ENCODE measurements at places on chromosomes 2 and 18.

GRCh38 chr2:178386986-178387597 lies 63.9 kb downstream of the PRKRA start:
- no peak for DNase-seq

GRCh38 chr2:135832891-135833290 lies 4.1 kb downstream of the LCT start:
- DNase-seq, result no peak

GRCh38 chr2:65199166-65199565 lies 28.5 kb upstream of the ACTR2 start:
- no peak for DNase-seq

- no peak for DNase-seq
Observed at GRCh38 chr18:35939138-35939537, 33.3 kb upstream of the RMP24 start.

DNA sequence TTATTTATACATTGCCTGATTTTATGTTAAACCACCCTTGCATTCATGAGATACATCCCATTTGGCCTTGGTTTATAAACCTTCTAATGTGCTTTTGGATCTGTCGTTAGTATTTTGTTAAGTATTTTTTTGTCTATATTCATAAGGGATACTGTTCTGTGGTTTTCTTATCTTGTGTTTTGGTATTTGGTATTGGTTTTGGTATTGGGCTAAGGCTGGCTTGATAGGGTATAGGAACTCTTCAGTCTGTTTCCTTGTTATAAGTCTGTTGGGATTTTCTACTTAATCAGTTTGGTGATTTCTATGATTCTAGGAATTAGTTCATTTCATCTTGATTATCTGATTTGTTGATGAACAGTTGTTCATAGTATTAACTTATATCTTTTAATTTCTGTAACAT lies 49.2 kb downstream of the RELCH start:
- DNase-seq, result no peak

GRCh38 chr2:10951558-10952414 lies 40.1 kb downstream of the KCNF1 start:
- DNase-seq, result peak; percentile 37

DNA sequence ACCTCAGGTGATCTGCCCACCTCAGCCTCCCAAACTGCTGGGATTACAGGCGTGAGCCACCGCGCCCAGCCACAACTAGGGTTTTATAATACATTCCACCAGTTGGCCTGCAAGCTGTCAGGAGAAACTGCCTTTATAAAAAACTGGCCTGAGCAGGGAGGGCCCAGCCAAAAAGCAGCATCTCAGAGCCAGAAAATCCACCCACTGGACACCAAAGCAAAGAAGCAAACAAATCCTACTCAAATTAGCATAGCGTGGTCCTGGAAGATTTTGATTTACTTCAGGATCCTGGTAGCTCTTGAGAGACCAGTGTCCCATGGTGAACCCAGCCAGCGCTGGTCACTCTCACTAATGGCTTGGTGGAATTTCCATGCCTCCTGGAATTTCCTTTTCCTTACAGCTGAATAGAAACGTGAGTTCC lies 60.0 kb upstream of the PXDN start:
- no peak for DNase-seq

- DNase-seq, result no peak
Observed at GRCh38 chr2:65586516-65586915, 154.1 kb upstream of the SPRED2 start.

DNA sequence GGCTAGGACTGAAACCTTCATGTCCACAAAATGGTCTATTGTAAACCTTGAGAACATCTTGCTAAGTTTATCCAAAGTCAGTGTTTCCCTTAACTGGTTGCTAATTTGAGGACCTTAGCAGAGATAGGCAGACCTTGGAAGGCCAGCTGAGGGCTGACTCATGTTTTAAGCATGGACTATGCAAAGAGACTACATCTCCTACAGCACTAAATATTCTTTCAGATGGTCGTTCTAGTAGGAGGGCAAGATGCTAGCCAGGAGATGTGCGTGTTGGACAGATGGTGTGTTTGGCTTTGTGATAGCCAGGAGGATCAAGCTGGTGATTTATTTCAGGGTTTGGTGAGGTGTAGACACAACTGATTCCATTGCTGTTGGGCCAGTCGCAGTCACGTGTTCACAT lies 75.8 kb downstream of the NRP2 start:
- peak; percentile 54 for DNase-seq

GRCh38 chr2:121151311-121152109 lies 133.5 kb downstream of the TFCP2L1 start:
- DNase-seq, result no peak

GRCh38 chr2:207448006-207448405 lies 81.8 kb upstream of the CREB1 start:
- DNase-seq, result no peak

DNA sequence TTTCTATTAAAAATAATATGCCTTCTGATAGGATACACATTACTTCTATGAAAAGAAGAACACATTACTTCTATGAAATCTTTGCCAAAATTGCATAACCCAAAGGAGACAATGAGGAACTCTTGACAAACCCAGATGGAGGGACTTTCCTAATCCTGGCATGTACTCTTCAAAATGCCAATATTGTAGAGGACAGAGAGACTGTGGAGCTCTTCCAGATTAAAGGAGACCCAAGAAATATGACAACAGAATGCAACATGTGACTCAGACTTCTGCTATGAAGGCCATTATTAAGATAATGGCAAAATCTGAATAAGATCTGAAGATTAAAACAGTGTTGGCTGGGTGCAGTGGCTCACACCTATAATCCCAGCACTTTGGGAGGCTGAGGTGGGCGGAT lies 22.2 kb downstream of the SOWAHC start:
- no peak for DNase-seq

- DNase-seq, result no peak
Observed at GRCh38 chr18:11668441-11669169, 20.5 kb upstream of the GNAL start.

GRCh38 chr18:2459886-2460285 lies 111.4 kb downstream of the METTL4 start:
- DNase-seq, result no peak

- DNase-seq, result no peak
Observed at GRCh38 chr2:197500503-197501131, 438 bp downstream of the HSPE1 start.

- peak; percentile 40 for DNase-seq
Observed at GRCh38 chr2:196987649-196988364, 61.3 kb upstream of the PGAP1 start.

GRCh38 chr2:112666761-112667122 lies 21.0 kb downstream of the SLC20A1 start:
- no peak for DNase-seq

DNA sequence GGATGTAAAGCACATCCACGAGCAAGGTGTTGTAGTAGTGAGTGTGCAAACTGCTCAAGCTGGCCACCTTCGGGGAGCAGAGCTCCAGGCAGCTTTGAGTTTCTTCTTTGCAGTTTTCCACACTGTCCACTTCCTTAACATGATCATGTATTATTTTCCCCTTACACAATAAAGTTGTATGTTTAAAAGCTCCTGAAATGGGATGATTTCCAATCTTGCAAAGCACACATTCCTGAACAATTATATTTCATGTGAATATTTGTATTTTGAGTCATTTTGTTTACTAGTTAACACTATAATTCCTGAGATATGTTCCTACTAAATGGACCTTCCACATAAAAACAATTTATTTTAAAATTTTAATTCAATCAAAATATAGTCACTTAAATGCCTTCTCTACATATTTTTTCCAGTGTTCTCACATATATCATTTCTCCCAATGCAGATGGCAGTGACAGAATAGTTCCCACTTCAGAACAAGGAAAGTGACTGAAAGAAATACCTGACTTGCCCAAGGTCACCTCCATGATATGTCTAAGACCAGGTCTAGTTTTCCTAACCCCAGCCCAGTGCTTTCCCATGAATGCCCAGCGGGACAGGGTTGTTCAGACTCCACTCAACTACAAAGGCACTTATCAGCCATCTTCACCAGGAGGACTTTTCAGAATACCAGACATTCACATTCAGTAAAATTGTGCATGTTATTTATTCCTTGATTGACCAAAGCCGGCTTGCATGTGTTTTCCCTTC lies 5.5 kb downstream of the CYB5A start:
- no peak for DNase-seq

GRCh38 chr2:74414881-74415761 lies 6.3 kb downstream of the C2orf81 start:
- no peak for DNase-seq

GRCh38 chr2:11822746-11823451 lies 76.5 kb downstream of the LPIN1 start:
- no peak for DNase-seq

GRCh38 chr2:105990624-105991023 lies 203.5 kb downstream of the UXS1 start:
- DNase-seq, result no peak

GRCh38 chr2:187577310-187577709 lies 23.1 kb upstream of the TFPI start:
- DNase-seq, result no peak

DNA sequence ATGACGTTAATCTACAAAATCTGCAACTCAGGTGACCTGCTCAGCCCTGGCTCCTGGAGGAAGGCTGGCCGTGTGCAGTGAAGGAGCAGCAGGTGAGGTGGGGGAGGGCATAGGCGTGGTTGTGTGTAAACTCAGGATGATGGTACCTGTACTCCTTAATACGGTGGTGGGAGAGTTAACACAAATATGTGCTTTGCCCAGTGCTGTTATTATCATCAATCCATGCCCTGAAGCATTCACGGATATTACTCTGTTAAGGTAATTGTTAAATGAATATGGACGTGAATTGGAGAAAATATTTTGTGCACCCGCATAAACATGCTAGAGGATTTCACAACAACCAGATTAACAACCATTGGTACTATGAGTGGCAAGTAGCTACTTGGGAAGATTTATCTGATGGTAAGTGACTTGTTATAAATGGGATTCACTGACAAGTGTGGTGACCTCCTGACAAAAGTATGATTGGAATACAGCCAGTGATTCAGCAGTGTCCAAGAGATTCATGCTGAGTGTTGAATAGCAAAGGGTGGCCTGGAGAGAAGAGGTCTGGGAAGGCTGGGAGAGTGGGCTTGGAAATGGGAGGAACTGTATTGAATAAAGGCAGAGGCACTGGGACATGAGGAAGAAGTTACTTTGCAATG lies 194.1 kb downstream of the TPGS2 start:
- no peak for DNase-seq

DNA sequence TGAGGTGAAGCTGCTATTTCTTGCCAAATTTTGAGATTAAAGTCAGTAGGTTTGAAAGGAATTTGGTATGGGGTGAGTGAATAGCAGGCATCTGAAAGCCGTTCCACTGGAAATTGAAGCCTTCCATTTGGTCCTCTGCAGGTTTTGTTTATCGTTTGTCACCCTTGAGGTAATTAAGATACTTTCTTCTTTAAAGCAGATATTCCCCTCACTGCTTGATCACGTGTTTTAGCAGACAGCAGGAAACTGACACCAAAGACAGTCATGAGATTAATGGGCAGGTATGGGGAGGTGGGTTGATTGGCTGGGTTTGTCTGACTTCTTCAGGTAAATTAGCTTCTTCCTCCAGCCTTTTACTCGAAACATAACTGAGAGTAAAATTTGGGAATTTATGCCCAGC lies 10.7 kb downstream of the LPIN1 start:
- no peak for DNase-seq

DNA sequence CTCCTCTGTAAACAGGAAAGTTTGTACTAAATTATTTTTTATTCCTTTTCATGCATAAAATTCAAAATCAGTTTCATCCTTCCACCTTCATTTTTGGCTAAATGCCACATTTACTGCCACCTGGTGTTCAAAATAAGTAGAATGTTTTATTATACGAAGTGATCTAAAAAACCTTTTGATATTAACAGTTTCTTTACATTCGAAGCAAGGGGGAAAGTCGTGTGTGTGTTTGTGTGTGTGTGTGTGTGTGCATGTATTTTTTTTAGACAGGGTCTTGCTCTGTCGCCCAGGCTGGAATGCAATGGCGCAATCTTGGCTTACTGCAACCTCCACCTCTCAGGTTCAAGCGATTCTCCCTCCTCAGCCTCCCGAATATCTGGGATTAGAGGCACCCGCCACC lies 9.0 kb upstream of the SCN9A start:
- no peak for DNase-seq

DNA sequence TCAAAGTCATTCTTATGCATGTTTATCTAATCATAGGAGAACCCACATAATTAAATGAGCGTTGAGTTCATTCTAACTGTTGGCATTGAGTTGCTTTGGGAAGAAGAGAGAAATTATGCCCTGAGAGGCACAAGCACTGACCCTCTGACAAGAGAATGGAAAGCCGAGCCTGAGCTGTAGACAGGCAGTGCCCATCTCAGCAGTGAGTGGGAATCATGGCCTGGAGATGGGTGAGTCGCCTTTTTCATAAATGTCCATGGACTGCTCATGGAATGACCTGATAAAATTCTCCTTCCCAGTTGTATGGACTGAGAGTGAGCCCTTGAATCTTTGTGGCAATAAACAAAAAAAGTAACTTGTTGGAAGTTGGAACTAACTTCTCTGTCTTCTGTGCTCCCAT lies 21.4 kb upstream of the MYO3B start:
- DNase-seq, result no peak

GRCh38 chr2:8892111-8892510 lies 54.7 kb upstream of the KIDINS220 start:
- DNase-seq, result no peak

DNA sequence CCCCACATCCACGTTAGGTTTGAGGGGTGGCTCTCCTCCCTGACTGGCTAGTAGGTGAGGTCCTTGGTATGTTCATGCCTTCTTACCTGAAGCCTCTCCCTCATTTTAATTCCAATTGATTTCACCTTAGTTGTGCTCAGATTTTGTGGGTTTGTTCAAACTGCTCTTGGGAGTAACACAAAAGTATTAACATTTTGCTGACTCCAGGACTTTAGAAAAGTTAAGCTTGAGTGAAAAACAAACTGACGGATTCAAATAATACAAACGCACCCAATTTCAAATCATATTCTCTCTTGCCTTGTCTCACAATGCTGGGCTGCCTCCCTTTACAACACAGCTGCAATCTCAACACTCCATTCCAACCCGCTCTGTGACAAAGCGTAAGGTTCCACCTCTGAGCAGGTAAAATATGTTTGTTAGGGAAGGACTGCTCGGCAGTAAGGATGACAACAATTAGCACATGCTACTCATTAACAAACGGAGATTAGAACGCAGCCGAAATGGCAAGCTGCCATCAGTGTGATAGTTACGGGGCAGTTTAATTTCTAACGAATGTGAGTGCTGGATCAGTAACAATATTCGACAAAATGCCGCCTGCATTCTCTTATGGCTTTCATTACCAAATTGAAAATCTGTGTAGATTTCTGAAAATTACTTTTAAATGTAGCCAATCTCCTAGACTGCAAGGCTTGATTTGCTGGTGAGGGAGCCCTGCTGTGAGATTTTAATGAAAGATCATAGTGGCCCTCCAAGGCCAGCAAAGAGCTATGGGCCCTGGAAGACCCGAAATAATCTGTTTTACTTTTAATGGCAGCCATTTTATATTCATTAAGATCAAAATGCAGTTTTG lies 730.6 kb upstream of the FANCL start:
- DNase-seq, result no peak

All from DMS 273 treated with DMSO at 0.1 percent for 48 hours (cell line).